ENCODE measurements at places on chromosomes 5 and 9. TPM values are rescaled to one million over a fixed set of nuclear protein-coding genes. Genes with fewer than 3 reads are reported as not detected.

GRCh38 chr5:151002250-151002649 lies 18.1 kb upstream of the GPX3 start:
- H3K36me3 ChIP-seq, result no peaks in the 10 kb centered on the region
- H3K4me1 ChIP-seq, result no peaks in the 10 kb centered on the region
- DNase-seq, result no peak
- peaks cover 2% of the 10 kb centered on the region for H3K27me3 ChIP-seq

DNA sequence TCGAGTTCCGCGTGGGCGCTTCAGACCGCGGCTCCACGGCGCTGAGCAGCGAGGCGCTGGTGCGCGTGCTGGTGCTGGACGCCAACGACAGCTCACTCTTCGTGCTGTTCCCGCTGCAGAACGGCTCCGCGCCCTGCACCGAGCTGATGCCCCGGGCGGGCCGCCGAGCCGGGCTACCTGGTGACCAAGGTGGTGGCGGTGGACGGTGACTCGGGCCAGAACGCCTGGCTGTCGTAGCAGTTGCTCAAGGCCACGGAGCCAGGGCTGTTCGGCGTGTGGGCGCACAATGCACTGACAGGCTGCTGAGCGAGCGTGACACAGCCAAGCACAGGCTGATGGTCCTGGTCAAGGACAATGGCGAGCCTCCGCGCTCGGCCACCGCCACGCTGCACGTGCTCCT lies 3.7 kb upstream of the PCDHB15 start:
- H3K27ac ChIP-seq, result no peak overlapping the region
- no peaks in the 10 kb centered on the region for H3K4me1 ChIP-seq
- no peak for DNase-seq
- H3K27me3 ChIP-seq, result peaks cover 47% of the 10 kb centered on the region

- peak overlapping the region; percentile 3 for H3K27ac ChIP-seq
- DNase-seq, result peak; percentile 29
- peaks cover 22% of the 10 kb centered on the region for H3K4me1 ChIP-seq
- no peaks in the 10 kb centered on the region for H3K36me3 ChIP-seq
- H3K4me3 ChIP-seq, result no peak overlapping the region
These were observed 225.9 kb downstream of the PIK3R1 start for GRCh38 chr5:68441309-68442073.

- peak; percentile 21 for DNase-seq
- peaks cover 33% of the 10 kb centered on the region for H3K27me3 ChIP-seq
- H3K36me3 ChIP-seq, result no peaks in the 10 kb centered on the region
- H3K27ac ChIP-seq, result no peak within 1 kb of the TSS
- H3K4me3 ChIP-seq, result no peak within 1 kb of the TSS
These were observed at the start of the genes BHMT2 and DMGDH for GRCh38 chr5:79069488-79070349. TSS of gene BHMT2 (plus strand) at chr5:79069767. CDS start at chr5:79069783, 16 bp downstream. TSS of gene DMGDH (minus strand) at chr5:79069674. CDS start at chr5:79069620, 54 bp downstream.

GRCh38 chr9:6876195-6876894 lies 118.6 kb downstream of the KDM4C start:
- peaks cover 19% of the 10 kb centered on the region for H3K36me3 ChIP-seq
- H3K27ac ChIP-seq, result no peak overlapping the region
- H3K4me3 ChIP-seq, result no peak overlapping the region
- DNase-seq, result no peak
- no peaks in the 10 kb centered on the region for H3K27me3 ChIP-seq

- H3K4me3 ChIP-seq, result no peak overlapping the region
- DNase-seq, result no peak
- H3K27me3 ChIP-seq, result peaks cover 6% of the 10 kb centered on the region
- H3K4me1 ChIP-seq, result no peaks in the 10 kb centered on the region
These were observed 31.1 kb downstream of the PAEP start for GRCh38 chr9:135592625-135593024.

DNA sequence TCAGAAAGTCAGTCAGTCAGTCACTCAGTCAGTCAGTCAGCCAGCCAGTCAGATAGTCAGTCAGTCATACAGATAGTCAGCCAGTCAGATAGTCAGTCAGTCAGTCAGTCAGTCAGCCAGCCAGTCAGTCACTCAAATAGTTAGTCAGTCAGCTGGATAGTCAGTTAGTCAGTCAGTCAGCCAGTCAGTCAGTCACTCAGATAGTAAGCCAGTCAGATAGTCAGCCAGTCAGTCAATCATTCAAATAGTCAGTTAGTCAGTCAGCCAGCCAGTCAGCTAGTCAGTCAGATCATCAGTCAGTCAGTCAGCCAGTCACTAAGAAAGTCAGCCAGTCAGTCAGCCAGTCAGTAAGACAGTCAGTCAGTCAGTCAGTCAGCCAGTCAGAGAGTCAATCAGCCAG lies 477.1 kb downstream of the AGTPBP1 start:
- H3K4me1 ChIP-seq, result no peaks in the 10 kb centered on the region
- peaks cover 2% of the 10 kb centered on the region for H3K27me3 ChIP-seq
- H3K36me3 ChIP-seq, result no peaks in the 10 kb centered on the region

- no peak overlapping the region for H3K27ac ChIP-seq
- no peak overlapping the region for H3K4me3 ChIP-seq
- peaks cover 16% of the 10 kb centered on the region for H3K27me3 ChIP-seq
- no peak for DNase-seq
- H3K36me3 ChIP-seq, result peaks cover 1% of the 10 kb centered on the region
These were observed 11.8 kb downstream of the NPR3 start for GRCh38 chr5:32722957-32723356.

LMNB1 gene
- total RNA-seq, result 209 TPM

FAM163B gene
- total RNA-seq, result not detected

DNA sequence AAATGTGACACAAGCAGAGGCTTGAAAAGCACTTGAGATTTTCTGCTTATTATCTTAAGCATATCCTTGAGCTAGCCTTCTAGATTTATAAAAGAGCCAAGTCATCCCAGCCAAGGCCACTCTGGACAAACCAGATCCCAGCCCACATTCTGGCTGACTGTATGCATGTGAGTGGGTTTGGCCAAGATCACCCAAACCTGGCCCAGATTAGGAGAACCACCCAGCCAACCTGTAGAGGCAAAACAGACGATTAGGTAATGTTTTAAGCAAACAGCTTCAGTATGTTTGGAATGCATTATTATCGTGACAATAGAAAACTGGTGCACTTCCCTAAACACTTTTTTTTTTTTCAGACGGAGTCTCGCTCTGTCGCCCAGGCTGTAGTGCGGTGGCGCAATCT lies 151.9 kb downstream of the SPATA31D1 start:
- H3K36me3 ChIP-seq, result no peaks in the 10 kb centered on the region
- no peak for DNase-seq
- H3K27ac ChIP-seq, result no peak overlapping the region

GRCh38 chr5:79774171-79774854 lies 84.7 kb downstream of the CMYA5 start:
- no peaks in the 10 kb centered on the region for H3K27me3 ChIP-seq
- H3K36me3 ChIP-seq, result no peaks in the 10 kb centered on the region
- H3K4me1 ChIP-seq, result peaks cover 13% of the 10 kb centered on the region
- DNase-seq, result peak; percentile 15
- peak overlapping the region; percentile 13 for H3K27ac ChIP-seq

DNA sequence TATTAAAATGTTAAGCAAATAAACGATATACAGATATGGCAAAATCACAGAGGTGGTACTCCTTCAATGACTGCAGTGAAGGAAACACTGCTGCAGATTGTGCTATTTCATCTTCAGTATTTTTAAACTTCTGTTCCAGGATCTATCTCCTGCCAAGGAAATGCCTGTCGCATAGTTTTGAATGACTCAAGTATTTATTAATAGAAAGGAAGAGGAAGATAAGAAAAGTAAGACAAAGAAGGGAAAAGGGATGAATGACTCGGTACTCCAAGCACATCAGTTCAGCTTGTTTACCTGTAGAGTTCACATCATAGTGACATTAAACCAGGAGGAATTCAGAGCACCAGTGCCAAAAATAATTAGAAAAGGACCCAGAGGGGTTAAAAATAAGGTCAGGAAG lies 5.1 kb upstream of the GPX8 start:
- no peak for DNase-seq
- H3K4me3 ChIP-seq, result no peak overlapping the region
- H3K27me3 ChIP-seq, result peaks cover 26% of the 10 kb centered on the region
- H3K4me1 ChIP-seq, result no peaks in the 10 kb centered on the region
- H3K36me3 ChIP-seq, result no peaks in the 10 kb centered on the region

GRCh38 chr9:95171596-95171995 lies 145.9 kb downstream of the FANCC start:
- H3K27me3 ChIP-seq, result no peaks in the 10 kb centered on the region
- H3K27ac ChIP-seq, result peak overlapping the region; percentile 17
- no peak overlapping the region for H3K4me3 ChIP-seq
- peaks cover 16% of the 10 kb centered on the region for H3K4me1 ChIP-seq
- H3K36me3 ChIP-seq, result peaks cover 17% of the 10 kb centered on the region

PCDHGA8 gene
- not detected for total RNA-seq

GRCh38 chr5:56670916-56671315 lies 144.4 kb upstream of the MAP3K1 start:
- no peak overlapping the region for H3K4me3 ChIP-seq
- H3K4me1 ChIP-seq, result peaks cover 35% of the 10 kb centered on the region
- H3K27ac ChIP-seq, result no peak overlapping the region
- no peak for DNase-seq
- H3K36me3 ChIP-seq, result no peaks in the 10 kb centered on the region

OGN gene
- total RNA-seq, result not detected

GRCh38 chr5:149170299-149170698 lies 29.0 kb downstream of the ABLIM3 start:
- no peak overlapping the region for H3K27ac ChIP-seq
- H3K27me3 ChIP-seq, result peaks cover 11% of the 10 kb centered on the region
- DNase-seq, result no peak
- H3K4me1 ChIP-seq, result peaks cover 7% of the 10 kb centered on the region

DNA sequence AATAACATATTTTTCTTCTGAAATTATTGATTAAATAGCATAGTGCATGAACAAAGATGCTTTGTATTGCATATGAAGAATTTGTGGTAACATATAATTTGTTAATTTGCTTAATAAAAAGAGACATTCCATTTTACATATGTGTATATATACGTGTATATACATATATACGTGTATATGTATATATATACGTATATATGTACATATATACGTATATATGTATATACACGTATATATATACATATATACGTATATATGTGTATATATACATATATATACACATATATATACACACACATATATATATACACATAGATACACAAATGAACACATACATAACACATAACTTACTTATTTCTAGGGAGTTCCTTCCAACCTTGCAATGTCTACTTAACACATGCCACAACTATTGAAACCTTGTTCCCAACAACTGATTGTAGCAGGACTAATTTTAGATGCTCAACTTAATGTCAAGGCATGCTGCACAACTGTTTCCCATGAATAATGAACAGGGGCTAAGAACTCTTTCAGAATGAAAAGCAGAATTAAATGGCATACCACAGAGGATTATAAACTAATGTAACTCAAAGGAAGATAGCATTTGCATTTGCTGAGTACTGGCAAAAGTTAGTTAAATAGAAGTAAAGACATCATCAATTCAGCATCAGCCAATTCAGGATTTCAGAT lies 17.4 kb downstream of the KIF24 start:
- no peak overlapping the region for H3K27ac ChIP-seq
- H3K36me3 ChIP-seq, result no peaks in the 10 kb centered on the region
- H3K4me1 ChIP-seq, result no peaks in the 10 kb centered on the region
- DNase-seq, result no peak

FRMD3 gene
- 0.35 TPM for total RNA-seq

DNA sequence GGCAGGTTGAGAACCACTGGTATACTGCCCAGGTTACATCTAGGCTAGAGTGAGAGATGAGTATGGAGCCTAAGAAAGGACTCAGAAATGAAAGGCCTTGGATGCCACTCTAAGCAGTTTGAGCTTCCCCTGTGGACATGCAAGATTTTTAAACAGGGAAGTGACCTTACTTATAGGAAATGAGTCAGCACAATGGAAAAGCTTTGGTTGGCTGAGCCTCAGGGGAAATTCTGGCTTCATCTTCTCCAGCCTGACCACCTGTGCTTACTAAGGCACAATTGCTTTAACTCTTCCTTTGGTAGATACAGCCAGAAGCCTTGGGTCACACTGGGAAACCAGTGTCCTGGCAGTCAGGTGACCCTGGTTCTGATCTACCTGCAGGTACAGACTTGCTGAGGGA lies 380.2 kb upstream of the ZNF462 start:
- H3K4me1 ChIP-seq, result no peaks in the 10 kb centered on the region
- H3K36me3 ChIP-seq, result no peaks in the 10 kb centered on the region
- DNase-seq, result no peak
- no peaks in the 10 kb centered on the region for H3K27me3 ChIP-seq

- DNase-seq, result no peak
- H3K27ac ChIP-seq, result no peak overlapping the region
- no peaks in the 10 kb centered on the region for H3K4me1 ChIP-seq
- H3K4me3 ChIP-seq, result no peak overlapping the region
- no peaks in the 10 kb centered on the region for H3K36me3 ChIP-seq
- no peaks in the 10 kb centered on the region for H3K27me3 ChIP-seq
These were observed 70.5 kb upstream of the ERBIN start for GRCh38 chr5:65855766-65856315.

- H3K27ac ChIP-seq, result no peak overlapping the region
- H3K4me1 ChIP-seq, result peaks cover 18% of the 10 kb centered on the region
- H3K36me3 ChIP-seq, result peaks cover 2% of the 10 kb centered on the region
- no peak overlapping the region for H3K4me3 ChIP-seq
- no peak for DNase-seq
These were observed 123.3 kb downstream of the SUSD1 start for GRCh38 chr9:112051812-112052211.

DNA sequence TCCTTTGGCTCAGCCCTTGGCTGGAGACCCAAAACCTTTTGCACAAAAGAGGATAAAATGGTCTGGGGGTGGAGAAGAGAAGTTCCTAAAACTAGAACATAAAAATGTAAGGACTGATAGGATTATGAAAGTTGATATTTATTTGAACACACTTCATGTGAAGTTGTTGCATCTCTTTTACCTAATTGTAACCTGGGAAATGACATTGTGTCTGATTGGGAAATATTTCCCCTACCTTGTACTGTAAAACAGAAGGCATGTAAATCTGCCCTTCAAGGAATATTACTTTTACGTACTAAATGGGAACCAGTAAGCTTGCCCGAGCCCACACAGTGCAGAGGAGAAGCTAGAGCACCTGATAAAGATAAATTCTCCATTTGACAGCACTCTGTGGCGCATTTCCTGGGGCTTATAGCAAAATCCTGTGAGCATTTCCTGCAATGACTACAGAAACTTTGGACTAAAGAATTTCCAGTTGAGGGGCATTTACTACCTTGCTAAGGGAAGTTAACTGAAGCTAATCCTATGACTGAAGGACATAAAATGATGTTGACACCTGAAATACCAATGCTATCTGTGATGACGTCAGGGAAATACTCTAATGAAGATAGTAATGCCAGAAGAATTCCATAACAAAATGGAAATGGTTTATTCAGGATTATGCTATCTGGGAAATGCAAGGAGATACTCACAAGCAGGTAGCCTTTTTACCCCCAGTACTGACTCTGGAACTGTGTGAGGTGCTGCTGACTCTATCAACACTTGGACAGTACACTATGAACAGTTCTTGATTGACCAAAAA lies 78.3 kb upstream of the LIFR start:
- no peaks in the 10 kb centered on the region for H3K36me3 ChIP-seq
- H3K27me3 ChIP-seq, result peaks cover 15% of the 10 kb centered on the region
- H3K27ac ChIP-seq, result no peak overlapping the region
- DNase-seq, result no peak

C5orf52 gene
- total RNA-seq, result not detected

- no peak for DNase-seq
- H3K27ac ChIP-seq, result no peak overlapping the region
- H3K4me3 ChIP-seq, result no peak overlapping the region
- H3K36me3 ChIP-seq, result no peaks in the 10 kb centered on the region
These were observed 364.6 kb upstream of the TRPC7 start for GRCh38 chr5:136729901-136730355.

GRCh38 chr9:128034821-128035652 lies 32.1 kb downstream of the NAIF1 start:
- H3K4me1 ChIP-seq, result peaks cover 41% of the 10 kb centered on the region
- H3K4me3 ChIP-seq, result no peak overlapping the region
- H3K36me3 ChIP-seq, result no peaks in the 10 kb centered on the region
- H3K27ac ChIP-seq, result peak overlapping the region; percentile 59

- DNase-seq, result peak; percentile 86
- peak overlapping the region; percentile 60 for H3K4me3 ChIP-seq
- H3K27me3 ChIP-seq, result no peaks in the 10 kb centered on the region
- no peaks in the 10 kb centered on the region for H3K36me3 ChIP-seq
These were observed 78.9 kb upstream of the RPS23 start for GRCh38 chr5:82356808-82357671.

All from activated CD4-positive, alpha-beta T cell treated with anti-CD3 and anti-CD28 coated beads for 36 hours (primary cell).